ENCODE measurements at places on chromosomes 1 and 21.

DNA sequence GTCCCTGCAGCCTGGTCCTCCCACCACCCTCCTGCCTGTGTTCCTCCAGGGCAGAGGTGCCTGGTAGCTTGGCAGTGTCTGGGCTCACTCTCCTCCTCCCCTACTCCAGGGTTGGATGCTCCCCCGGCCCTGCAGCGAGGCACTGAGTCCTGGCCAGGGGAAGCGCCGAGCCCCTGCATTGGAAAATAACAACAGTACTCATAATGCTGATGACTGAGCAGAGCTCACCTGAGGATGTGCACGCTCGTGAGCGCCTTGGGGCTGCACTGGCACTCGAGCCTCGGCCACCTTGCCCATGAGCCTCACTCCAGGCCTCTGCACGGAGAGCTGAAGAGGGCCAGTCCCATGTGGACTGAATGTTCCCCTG, 6.0 kb upstream of the ACTRT2 start:
- H3K36me3 ChIP-seq, result no peaks in the 10 kb centered on the region
- peak; percentile 6 for DNase-seq
- no peaks in the 10 kb centered on the region for H3K4me1 ChIP-seq
- H3K27ac ChIP-seq, result no peak overlapping the region
- H3K27me3 ChIP-seq, result peaks cover 43% of the 10 kb centered on the region
- no peak overlapping the region for H3K4me3 ChIP-seq

DNA sequence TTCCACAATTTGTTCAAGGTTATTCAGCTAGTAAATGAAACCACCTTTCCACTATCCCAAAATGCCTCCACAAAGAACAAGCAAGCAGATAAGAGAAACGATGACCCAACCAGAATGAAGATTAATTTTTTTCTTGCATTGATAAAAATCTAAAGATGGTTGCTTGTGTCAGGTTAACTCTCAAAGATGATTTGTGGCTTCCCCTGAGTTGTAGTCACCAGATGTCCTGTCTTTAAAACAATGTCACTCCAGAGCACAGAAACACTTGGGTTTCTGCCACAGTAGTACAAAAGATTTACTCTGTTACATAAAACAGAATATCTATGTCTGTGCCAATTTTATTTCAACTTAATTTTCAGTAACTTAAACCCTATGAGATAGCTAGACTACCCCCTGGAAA, 11.4 kb upstream of the CCDC17 start:
- no peak overlapping the region for H3K4me3 ChIP-seq
- H3K4me1 ChIP-seq, result no peaks in the 10 kb centered on the region
- no peak overlapping the region for H3K27ac ChIP-seq
- peaks cover 100% of the 10 kb centered on the region for H3K36me3 ChIP-seq

DNA sequence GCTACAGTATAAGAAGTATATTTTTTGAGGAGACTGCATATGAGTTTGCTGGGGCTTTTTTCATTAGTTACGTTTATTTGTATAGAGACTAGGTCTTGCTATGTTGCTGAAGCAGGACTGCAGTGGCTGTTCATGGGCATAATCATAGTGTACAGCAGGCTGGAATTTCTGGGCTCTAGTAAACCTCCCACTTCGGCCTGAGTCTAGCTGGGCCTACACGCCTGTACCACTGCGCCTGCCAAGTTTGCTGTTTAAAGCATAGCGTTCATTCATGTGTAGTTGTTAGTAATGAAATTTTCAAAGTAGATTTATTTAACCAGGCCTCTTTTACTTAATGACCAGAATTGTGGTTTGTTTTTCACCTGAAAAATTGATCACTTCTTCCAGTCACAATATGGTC, 33.8 kb downstream of the HS2ST1 start:
- no peaks in the 10 kb centered on the region for H3K36me3 ChIP-seq
- H3K27ac ChIP-seq, result no peak overlapping the region
- peaks cover 16% of the 10 kb centered on the region for H3K4me1 ChIP-seq

- no peak overlapping the region for H3K4me3 ChIP-seq
- no peak for DNase-seq
- H3K27me3 ChIP-seq, result no peaks in the 10 kb centered on the region
- H3K27ac ChIP-seq, result no peak overlapping the region
Measured at GRCh38 chr1:57258557-57259325, 165.1 kb downstream of the DAB1 start.

DNA sequence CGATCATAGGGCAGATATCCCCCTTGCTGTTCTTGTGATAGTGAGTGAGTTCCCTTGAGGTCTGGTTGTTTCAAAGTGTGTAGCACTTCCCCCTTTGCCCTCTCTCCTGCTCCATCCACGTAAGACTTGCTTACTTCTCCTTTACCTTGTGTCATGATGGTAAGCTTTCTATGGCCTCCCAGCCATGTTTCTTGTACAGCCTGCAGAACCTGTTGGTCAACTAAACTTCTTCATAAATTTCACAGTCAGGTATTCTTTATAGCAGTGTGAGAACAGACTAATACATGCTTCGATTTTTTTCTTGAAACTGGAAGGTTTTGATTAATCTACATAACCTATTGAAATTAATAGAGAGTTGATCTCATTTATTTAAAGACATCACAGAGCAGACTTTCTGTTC, 302.5 kb upstream of the PBX1 start:
- H3K4me3 ChIP-seq, result no peak overlapping the region
- DNase-seq, result no peak
- H3K27ac ChIP-seq, result no peak overlapping the region
- H3K36me3 ChIP-seq, result no peaks in the 10 kb centered on the region

DNA sequence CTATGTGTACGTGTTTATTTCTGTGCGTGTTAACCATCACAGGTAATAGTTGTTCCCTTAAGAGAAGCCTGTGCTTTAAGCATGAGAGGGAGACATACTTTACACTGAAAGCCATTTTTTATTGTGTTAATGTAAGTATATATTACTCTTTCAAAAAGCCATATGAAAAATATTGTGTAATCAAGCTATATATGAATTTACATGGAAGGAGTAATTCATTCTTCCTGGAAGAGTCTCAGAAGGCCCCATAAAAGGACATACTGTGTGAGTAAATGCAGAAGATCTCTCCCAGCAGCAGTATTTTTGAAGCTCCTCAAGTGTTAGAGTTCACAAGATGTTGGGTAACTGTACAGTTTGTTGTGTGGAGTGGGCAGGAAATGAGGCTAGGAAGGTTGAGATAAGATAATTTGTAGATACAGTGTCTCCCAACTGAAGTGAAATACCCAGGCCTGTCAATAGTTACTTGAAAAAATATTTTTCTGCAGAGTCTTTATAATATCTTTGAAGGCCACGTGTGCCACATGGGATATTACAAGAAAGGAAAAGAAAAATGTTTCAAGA, 138.3 kb downstream of the PTGER3 start:
- no peaks in the 10 kb centered on the region for H3K27me3 ChIP-seq
- H3K4me3 ChIP-seq, result no peak overlapping the region
- no peak for DNase-seq

GRCh38 chr1:174766727-174767126, 233.0 kb upstream of the CACYBP start:
- H3K36me3 ChIP-seq, result no peaks in the 10 kb centered on the region
- DNase-seq, result no peak
- no peak overlapping the region for H3K4me3 ChIP-seq
- no peaks in the 10 kb centered on the region for H3K27me3 ChIP-seq
- H3K27ac ChIP-seq, result no peak overlapping the region
- H3K4me1 ChIP-seq, result no peaks in the 10 kb centered on the region

DNA sequence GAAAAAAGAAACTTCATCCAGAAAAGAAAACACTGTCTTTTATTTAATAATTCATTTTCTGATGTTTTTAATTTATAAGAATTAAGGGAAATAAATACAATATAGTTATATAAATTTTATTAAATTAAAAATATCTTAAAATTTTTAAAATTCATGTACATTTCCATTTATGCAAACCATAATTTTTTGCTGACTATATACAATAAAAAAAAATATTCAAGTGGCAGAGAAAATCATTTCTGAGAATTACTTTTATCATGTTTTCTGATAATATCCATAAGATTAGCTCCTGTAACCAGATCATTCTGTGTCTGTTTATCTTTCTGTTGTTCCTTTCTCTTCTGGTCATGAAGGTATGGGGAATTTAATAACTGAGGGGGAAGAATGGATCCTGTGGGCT, 23.5 kb upstream of the KIF14 start:
- H3K36me3 ChIP-seq, result peaks cover 13% of the 10 kb centered on the region
- H3K27ac ChIP-seq, result no peak overlapping the region
- no peak overlapping the region for H3K4me3 ChIP-seq
- no peaks in the 10 kb centered on the region for H3K27me3 ChIP-seq

- peak; percentile 57 for DNase-seq
- H3K27me3 ChIP-seq, result no peaks in the 10 kb centered on the region
- no peak overlapping the region for H3K27ac ChIP-seq
- no peaks in the 10 kb centered on the region for H3K36me3 ChIP-seq
- H3K4me3 ChIP-seq, result peak overlapping the region; percentile 59
- peaks cover 25% of the 10 kb centered on the region for H3K4me1 ChIP-seq
Measured at GRCh38 chr1:16167331-16168143, 11.7 kb upstream of the EPHA2 start.

DNA sequence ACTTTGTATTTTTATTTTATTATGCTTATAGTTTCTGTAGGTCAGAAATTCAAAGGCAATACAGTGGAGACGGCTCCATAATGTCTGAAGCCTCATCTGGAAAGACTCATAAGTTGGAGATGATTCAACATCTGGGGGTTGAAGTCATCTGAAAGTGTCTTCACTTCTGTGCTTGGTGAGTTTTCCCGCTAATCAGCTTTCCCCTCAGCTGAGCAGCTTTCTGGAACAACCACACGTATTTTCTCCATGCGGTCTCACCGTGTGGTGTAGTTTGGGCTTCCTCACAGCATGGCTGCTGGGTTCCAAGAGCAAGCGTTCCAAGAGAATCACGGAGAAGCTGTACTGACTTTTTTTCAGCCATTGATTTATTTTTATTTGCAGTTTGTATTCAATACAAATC, 7.6 kb upstream of the DDI2 start:
- no peak overlapping the region for H3K4me3 ChIP-seq
- no peaks in the 10 kb centered on the region for H3K27me3 ChIP-seq

- H3K27ac ChIP-seq, result peak overlapping the region; percentile 71
- peaks cover 38% of the 10 kb centered on the region for H3K36me3 ChIP-seq
- H3K4me3 ChIP-seq, result no peak overlapping the region
- peaks cover 44% of the 10 kb centered on the region for H3K4me1 ChIP-seq
- H3K27me3 ChIP-seq, result no peaks in the 10 kb centered on the region
Measured at GRCh38 chr1:161206411-161207140, 4.4 kb downstream of the NDUFS2 start.

GRCh38 chr1:226569879-226570547, 21.4 kb downstream of the STUM start:
- peaks cover 16% of the 10 kb centered on the region for H3K4me1 ChIP-seq
- DNase-seq, result no peak
- H3K27ac ChIP-seq, result no peak overlapping the region
- no peaks in the 10 kb centered on the region for H3K27me3 ChIP-seq

DNA sequence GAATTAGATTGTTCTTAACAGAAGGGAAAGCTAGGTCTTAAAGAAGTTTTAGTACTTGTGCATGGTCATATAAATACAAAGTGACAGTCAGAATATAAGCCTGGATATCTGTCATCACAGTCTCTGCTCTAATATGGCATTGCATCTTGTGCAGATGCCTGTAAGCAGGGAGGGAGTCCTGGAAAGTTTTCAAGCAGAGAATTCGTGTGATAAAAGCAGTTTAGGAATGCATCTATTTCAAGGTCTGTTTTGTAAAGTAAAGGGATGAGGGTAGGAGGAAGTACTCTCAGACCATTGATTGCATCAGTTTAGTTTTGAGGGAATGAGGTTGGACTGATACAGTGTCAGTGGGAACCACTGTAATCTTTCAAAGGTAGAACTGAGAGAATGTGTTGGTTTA, 30.6 kb downstream of the IARS2 start:
- no peaks in the 10 kb centered on the region for H3K27me3 ChIP-seq
- no peak overlapping the region for H3K4me3 ChIP-seq
- no peak overlapping the region for H3K27ac ChIP-seq
- DNase-seq, result no peak
- H3K36me3 ChIP-seq, result peaks cover 43% of the 10 kb centered on the region
- H3K4me1 ChIP-seq, result no peaks in the 10 kb centered on the region

DNA sequence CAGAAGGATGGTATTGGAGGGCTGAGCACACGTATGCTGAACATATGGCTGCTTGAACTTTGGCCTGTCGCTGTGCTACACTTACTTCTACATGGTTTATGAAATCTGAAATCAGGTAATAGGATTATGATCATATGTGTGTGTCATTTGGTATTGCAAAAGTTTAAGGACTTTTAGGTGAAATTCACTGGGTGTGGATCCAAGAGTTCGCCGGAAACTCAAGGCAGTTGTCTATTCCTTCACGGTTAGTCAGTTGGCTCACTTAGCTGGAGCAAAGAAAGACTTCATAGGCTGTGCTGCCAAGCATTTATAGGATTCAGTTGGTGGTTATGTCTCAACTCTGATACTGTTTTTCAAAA, 927 bp downstream of the UAP1 start:
- H3K4me1 ChIP-seq, result peaks cover 12% of the 10 kb centered on the region
- H3K27me3 ChIP-seq, result no peaks in the 10 kb centered on the region
- H3K27ac ChIP-seq, result peak overlapping the region; percentile 96

GRCh38 chr1:109863667-109864046, 47.0 kb upstream of the CSF1 start:
- H3K27me3 ChIP-seq, result no peaks in the 10 kb centered on the region
- no peaks in the 10 kb centered on the region for H3K4me1 ChIP-seq
- no peak overlapping the region for H3K4me3 ChIP-seq
- no peak overlapping the region for H3K27ac ChIP-seq

- no peak for DNase-seq
- H3K36me3 ChIP-seq, result no peaks in the 10 kb centered on the region
- no peak overlapping the region for H3K27ac ChIP-seq
- no peaks in the 10 kb centered on the region for H3K4me1 ChIP-seq
- H3K4me3 ChIP-seq, result no peak overlapping the region
Measured at GRCh38 chr1:219959540-219960203, 31.3 kb upstream of the SLC30A10 start.

DNA sequence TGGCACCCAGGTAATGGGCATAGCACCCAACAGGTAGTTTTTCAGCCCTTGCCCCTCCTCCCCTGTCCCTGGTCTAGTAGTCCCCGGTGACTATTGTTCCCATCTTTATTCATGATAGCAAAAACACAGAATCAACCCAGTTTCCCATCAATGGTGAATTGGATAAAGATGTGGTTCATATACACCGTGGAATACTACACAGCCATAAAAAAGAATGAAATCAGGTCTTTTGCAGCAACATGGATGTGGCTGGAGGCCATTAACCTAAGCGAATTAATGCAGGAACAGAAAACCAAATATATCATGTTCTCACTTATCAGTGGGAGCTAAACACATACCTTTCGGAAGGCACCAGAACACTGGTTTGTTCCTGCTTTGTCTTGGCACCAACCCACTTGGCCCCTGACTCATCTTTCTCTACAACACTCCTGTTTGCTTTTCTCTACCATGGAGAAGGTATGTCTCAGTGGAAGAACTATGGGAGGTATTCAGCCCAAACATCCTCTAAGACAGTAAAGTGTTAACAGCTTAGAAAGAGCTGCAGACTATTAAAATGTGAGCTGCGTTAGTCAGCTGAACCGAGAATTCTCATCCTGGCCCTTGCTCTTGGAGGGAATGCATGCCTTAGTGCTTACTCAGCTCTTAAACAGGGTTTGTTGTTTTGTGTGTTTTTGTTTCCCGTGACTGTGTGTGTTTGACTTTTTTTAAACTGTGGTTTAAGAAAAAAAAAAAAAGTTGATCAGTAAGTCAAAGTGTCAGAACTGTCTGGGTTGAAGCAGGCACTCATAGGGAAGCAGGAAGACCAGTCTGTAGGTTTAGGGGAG, 203.0 kb downstream of the TOMM20 start:
- H3K4me1 ChIP-seq, result peaks cover 35% of the 10 kb centered on the region
- no peak overlapping the region for H3K4me3 ChIP-seq
- H3K27me3 ChIP-seq, result no peaks in the 10 kb centered on the region
- DNase-seq, result no peak
- H3K36me3 ChIP-seq, result no peaks in the 10 kb centered on the region
- peak overlapping the region; percentile 58 for H3K27ac ChIP-seq

GRCh38 chr1:4309676-4310320, 344.6 kb upstream of the AJAP1 start:
- no peak for DNase-seq
- H3K4me3 ChIP-seq, result no peak overlapping the region
- H3K36me3 ChIP-seq, result no peaks in the 10 kb centered on the region
- H3K27ac ChIP-seq, result no peak overlapping the region
- H3K27me3 ChIP-seq, result no peaks in the 10 kb centered on the region
